Activated CD4-positive, CD25-positive, alpha-beta regulatory T cell treated with anti-CD3 and anti-CD28 coated beads, Interleukin-2, amount 50 U/mL, for 24 hours (primary cell): ENCODE measurements at places on chromosomes 7 and 10.
A peak's percentile ranks its signal among the peaks of the same experiment; 100 is the strongest.

DNA sequence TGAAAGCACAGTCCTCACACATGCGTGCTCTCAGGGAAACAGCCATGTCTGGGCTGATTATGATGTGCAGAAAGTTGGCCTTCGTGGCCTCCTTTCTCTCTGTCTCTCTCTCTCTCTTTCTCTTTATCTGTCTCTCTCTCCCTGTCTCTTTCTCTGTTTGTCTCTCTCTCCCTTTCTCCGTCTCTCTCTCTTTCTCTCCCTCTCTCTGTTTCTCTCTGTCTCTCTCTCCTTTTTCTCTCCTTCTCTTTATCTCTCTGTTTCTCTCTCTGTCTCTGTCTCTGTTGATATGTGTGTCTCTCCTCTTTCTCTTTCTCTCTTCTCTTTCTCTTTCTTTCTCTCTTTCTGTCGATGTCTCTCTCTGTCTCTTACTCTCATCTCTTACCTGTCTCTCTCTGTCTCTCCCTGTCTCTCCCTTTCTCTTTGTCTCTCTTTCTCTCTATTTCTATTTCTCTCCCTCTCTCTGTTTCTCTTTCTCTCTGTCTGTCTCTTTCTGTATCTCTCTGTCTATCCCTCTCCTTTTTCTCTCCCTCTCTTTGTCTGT is 105.4 kb upstream of the MPP7 start:
- no peak for ATAC-seq

GRCh38 chr7:67644151-67644550 is 647.5 kb downstream of the TYW1 start:
- no peak for ATAC-seq

GRCh38 chr7:151804756-151805155 is 72.2 kb downstream of the PRKAG2 start:
- ATAC-seq, result no peak

DNA sequence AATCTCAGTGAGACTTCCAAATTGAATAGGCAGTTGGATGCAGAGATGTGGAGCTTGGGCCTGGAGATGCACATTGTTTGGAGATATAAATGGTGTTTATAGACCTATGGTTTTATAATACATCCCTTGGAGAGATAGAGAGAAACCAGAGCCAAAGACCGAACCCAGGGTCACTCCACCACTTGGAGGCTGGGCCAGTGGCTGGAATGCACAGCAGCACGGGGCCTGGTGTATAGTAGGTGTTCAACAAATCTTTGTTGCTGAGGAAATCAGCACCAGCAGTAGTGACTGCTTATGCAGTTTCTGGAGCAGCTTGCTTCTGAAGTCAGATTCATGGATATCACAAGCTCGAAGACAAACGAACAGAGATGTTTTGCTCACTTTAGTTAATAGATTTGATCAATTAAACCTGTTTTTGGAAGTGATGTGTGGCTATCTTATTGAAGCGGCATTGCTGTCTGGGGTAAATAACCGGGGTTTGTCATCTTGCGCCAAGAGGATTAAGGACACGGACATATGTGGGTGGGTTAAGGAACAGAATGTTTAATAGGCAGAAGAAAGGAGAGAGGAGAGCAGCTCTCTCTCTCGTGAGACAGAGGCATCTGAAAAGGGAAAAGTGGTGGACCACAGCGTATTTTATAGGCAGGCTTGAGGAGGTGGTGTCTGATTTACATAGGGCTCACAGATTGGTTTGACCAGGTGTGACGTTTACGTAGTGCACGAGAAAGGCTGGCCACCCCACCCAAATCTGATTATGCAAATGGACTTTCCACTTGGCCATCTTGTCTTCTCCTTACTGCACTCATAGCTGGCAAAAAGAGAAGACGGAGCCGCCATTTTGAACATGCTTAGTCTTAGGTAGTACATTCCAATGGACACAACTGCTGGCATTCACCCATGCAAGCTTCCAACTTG is 11.1 kb downstream of the RBP4 start:
- no peak for ATAC-seq

DNA sequence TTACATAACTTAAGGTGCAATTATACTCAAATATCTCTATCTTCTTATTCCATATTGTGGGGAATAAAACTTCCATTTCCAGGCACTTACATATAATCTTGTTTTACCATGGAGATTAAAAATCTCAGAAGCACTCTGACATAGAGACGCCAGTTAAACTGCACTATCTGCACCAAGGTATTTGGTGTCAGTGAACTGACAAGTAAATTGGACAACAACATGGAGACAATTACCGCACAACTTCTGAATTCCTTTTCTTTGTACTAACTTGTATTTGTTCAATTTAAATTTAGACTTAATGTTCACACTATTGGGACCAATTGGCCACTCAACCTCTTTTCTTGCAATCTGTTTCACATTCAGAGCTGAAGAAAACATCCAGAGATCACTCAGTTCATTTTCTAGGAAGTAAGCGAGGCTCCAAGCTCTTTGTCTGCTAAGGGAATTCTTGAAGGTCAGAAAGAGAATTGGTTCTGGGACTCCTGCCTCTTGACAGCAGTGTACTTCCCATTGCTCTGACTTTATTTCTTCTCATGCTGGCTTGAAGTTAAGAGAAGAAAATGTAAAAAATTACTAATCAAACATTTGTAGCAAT is 184.7 kb downstream of the CHCHD3 start:
- ATAC-seq, result no peak

DNA sequence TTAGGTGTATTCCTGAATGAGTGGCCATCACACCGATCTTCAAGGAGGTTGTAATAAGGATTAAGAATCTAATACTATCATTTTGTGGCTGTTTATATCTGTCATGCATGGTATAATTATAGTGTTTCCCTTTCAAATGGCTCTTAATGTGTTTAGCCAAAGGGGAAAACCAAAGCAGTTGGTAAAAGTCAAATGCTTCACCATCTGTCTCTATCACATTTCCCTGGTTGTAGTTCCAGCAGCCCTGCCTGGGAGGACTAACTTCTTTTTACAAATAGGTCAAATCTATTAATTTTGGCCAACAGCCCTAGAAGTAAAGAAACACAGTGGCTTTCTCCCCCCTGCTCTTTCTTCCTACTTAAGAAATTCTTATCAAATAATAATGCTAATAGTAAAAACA is 56.7 kb downstream of the ZNF365 start:
- ATAC-seq, result no peak

GRCh38 chr10:113057948-113058522 is 108.0 kb downstream of the TCF7L2 start:
- no peak for ATAC-seq

DNA sequence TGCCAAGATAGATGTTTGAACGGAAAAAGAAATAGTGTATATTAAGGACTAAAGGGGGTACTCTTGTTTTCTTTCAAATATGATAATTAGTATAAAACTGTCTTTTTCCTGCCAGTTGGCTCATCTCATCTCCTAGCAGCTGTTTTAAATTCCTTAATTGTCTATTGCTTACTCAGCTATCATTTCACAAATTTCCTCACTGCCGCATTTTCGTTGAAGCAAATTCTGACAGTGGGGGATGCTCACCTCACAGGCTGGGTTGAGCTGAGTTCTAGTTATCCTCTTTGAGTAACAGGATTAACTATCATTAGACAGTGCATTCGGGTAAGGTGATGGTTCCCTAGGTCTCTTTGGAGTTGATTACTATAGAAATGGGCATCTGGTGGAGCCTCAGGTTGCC is 592.0 kb downstream of the AUTS2 start:
- ATAC-seq, result no peak

DNA sequence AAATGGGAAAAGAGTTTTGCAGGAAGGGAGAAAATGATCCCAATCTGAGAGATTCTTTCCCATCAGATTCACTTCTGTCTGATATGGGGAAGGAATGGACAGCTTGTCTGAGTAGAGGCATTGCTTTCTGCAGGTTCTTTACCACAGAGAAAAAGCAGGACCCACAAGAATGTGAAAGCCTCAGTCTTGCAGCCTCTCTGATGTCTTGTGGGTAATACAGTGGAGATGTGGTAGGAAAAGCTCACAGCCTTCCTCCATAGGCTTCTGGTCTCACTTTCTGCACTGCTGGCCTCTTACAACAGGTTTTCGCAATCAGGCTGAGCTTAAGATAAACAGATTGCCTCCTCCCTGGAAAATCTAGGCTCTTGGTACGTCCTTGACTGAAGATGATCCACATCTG is 551 bp downstream of the IFIT1 start:
- peak; percentile 33 for ATAC-seq

- no peak for ATAC-seq
Measured at GRCh38 chr7:69765879-69766278, 167.6 kb downstream of the AUTS2 start.

DNA sequence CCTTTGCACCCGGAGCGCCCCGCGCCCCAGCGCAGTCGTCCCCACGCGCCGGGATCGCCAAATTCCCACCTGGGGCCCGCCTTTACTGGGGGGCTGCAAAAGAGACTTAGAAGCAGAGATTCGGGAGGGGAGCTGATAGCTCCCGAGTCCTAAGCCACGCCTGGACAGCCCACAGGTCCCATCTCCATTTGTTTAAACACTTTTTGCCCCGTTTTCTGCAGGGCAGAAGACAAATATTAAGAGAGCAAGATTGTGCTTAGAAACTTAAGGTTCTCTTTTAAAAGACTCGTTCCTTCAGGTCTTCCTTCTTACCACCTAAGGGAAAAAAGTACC is 299.1 kb upstream of the NFE2L3 start:
- no peak for ATAC-seq

- no peak for ATAC-seq
Measured at GRCh38 chr7:126804604-126805003, 448.1 kb downstream of the GRM8 start.

GRCh38 chr10:110701617-110701971 is 57.5 kb downstream of the RBM20 start:
- ATAC-seq, result no peak

GRCh38 chr7:11749629-11750028 is 82.4 kb downstream of the THSD7A start:
- no peak for ATAC-seq

DNA sequence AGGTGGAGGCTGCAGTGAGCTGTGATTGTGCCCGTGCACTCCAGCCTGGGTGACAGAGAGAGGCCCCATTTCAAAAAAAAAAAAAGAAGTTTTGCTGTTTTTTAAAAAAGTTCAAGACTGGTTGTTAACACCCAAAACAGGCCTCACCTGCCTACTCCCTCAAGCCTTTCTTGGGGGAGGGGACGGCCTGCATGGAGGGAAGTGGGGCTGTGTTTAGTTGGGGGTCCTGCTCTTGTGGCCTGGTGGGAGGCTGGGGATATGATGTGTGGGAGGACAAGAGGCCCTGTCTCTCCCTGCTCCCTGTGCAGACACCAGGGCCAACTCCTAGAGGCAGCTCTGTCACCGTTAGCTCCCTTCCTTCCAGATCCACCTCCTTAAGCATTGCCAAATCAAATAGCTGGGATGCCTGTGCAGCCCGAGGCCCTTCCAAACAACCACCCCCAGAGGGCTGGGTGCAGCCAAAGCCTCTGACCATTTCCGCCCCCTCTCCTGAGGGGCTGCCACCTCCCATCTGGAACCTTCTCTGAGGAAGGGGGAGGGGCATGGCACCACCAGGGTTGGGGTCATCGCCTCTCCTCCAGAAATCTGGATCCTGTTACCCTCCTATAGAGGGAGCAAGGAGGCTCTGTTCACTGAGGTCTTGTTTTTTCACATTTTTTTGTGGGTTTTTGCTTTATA is 32.9 kb upstream of the ANKRD2 start:
- no peak for ATAC-seq

DNA sequence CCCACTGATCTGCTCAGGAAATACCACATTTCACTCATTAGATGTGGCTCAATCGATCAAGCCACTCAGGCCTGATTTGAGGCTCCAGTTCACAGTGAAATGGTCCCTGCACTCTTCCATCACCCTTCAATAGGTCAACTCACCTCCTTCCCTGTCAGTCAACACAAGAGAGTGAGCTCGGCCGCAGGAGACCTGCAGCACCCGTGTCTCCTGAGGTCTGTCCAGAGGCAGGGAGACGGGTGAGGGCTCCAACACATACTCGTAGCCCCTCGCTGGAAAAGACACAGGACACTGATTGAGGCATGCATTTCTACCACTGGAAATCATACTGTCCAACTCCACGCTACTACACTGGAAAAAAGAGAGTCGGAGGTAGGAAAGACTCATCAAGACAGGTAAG is 7.1 kb downstream of the RCC1L start:
- ATAC-seq, result no peak

- ATAC-seq, result no peak
Measured at GRCh38 chr7:5692845-5693278, 88.6 kb downstream of the RNF216 start.

DNA sequence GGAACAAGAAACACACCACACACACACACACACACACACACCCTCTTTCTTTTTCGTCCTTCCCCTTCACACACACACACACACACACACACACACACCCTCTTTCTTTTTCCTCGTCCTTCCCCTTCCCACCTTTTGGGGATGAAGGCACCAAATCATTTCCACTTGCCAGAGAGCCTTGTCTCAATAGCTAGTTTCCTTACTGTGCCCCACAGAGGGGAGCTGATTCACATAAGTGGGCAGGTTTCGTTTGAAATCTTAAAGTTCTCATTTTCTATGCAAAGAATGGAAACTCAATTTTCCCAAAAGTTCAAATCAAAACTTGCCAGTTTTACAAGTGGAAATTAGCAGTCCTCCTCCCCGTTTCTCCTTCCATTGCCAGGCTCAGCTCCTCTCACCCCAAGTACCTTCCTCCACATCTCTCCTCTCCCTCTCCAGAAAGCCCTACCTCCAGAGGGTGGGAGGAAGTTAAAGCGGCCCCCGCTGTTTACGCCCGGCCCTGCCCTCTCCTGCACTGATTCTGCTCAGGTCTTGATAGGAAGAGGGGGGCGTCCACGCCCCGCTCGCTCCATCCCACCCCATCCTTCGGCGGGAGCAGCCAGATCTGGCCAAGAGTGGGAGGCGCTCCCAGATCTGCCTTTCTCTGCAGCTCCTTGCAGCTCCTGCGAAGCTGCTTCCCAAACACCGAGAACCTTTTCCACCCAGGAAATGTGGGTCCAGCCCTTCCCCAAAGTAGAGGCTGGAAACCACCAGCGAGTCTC is 1.3 kb downstream of the CTTNBP2 start:
- ATAC-seq, result peak; percentile 17

- no peak for ATAC-seq
Measured at GRCh38 chr7:23898619-23899018, 188.6 kb downstream of the STK31 start.
